ENCODE measurements at places on chromosomes 2 and 18.

DNA sequence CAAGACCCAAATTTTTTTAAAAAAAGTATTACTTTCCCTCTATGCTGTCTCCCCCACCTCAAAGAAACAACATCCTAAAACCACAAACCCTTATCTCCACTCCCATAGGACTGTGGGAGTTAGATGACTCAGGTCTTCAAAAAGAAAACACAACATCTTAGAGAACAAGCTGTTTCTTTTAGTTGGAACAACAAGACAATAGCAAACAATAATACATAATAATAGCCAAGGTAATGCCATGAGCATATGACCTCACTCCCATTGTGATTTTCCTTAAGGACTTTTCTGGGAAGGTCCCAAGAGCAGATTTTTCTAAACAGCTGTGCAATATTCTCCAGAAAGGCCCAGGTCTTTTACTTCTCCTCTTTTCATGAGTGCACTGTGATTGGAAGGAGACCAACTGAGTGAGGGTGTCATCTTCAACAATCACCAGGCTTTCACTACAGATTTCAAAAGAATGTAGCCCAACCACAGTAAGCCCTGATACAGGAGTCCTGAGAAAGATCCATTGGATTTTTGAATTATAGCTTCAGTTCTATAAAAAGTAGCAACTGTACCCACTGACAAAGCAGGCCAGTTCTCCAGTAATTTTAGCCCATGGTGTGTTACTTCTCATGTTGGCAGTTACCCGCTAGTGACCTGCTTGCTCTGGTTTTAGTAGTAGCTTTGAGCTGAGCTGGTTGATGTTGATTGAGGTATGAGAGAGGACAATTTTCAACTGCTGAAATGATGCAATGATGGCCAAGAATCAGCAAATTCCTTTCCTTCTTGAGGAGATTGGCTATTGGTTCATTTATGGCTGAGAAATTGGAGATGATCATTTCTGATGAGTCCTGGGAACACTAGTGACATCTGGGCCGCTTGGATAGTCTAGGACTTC lies 144.5 kb upstream of the TCF4 start:
- DNase-seq, result no peak

DNA sequence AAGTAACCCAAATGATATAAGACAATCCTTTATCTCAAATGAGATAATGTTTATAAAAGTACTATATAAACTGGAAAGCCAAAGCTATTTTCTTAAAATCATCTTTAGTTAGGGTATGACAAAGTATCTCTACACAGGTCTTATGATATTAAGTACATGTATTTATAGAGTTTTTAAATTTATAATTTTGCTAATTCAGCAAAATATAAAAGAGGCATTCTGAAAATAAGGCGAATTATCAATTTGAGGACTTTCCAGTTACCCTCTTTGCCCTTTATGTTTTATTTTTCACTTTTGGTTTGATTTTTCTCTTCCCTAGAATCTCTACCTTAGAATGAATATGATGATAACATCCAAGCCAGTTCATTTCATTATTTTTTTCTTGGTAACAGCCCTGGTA lies 115.2 kb downstream of the ZNF521 start:
- DNase-seq, result no peak

DNA sequence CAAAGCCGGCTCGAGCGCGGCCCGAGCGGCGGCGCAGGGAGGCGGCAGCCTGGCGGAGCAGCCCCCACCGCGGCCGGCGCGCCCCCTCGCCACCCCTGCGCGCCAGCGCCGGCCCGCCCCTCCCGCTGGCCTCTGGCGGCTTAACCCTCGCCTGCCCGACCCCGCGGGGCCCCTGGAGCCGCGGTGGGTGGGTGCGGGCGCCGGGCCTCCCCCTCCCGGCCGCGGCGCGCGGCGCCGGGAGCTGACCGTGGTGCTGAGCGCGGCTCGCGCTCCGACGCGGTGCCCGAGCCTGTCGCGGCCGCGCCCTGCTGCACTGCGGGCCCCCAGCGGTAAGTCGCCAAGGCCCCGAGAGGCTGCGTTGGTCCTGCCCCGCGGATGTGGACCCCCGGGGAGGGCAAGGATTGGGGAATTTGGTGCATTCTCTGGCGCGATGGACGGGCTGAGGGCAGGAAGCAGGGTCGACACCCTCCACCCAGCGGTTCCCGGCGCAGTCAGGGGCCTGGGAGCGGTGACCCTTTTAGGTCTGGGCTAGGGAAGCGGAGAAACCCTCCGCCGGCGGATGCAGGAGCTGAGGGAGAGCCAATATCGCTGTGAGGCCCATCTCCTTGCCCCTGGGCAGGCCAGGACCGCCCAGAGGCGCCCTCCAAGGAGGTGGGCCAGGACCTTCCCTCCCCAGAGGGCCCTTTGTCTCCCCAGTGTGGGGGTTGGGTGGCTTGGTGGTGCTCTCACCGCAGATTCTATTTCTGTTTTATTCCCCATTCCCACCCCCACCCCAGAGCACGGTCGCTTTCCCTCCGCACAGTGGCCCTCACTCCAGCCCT lies 923 bp downstream of the AMER3 start:
- DNase-seq, result peak; percentile 41

DNA sequence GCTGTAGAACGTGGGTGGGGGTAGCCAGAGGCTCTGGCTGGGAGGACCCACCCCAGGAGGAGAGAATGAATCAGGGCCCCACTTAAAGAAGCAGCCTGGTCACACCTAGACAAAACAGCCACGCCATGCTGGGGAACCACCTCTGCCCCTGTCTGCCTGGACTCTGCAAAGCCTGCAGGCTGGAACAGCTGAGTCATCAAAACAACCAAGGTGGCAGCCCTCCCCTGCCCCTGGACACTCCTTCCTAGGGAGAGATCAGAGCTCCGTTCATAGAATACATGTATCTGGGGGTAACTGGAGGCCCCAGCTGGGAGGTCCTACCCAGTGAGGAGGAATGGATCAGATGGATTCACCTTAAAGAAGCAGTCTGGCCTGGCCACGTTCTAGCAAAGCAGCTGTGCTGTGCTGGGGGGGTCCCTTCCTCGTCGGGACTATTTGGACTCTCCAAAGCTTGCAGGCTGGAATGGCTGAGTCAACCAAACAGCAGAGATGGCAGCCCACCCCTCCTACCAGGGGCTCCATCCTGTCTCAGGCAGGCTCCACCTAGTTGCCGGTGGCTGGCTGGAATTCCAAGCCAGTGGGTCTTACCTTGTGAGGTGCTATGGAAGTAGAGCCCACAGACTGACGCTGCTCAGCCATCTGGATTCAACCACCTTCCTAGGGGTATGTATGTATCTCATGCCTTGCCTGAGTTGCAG lies 50.5 kb upstream of the NT5C1B start:
- no peak for DNase-seq

GRCh38 chr2:105600949-105601794 lies 143.5 kb upstream of the NCK2 start:
- DNase-seq, result no peak
